Activated CD4-positive, alpha-beta T cell treated with anti-CD3 and anti-CD28 coated beads, Interleukin-10, Interleukin-2, amounts not matched to agents 100 ng/mL and 50 ng/mL, durations not matched to agents 16 hours and 8 hours (primary cell): ENCODE measurements at places on chromosomes 12 and 14.

DNA sequence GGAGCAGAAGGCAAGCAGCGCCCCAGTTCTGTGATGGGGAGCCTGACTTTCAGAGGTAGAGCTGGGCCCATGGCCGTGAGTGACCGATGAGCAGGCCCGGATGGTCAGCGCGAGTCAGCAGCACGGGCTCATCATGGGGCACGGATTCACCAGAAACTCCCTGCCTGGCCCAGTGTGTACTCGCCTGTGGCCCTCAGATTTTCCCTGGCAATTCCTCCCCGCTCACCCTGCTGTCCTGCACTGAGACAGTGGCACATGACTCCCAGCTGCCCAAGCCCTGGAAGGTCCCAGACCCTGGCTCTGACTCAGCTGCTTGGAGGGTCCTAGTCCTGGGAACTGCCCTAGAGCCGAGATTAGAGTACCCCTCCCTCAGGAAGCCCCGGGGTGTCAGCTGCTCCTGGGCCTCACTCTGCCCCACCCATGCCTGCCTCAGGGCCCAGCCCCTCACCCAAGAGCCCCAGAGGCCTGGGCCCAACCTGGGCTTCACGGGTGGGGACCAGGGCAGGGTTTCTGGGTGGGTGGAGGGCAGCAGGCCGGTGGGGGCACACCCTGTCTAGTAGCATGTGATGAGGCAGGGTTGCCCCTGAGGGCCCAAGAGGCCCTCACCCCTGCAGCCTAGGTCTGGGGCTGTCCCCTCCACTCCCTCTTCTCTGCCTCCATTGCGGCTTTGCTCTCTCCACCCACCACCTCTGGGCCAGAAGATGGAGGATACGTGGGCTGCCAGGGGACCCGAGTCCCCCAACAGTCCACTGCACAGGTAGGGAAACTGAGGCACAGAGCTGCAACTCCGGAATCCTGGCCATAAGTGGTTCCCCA is 8.4 kb downstream of the TRMT61A start:
- DNase-seq: no peak

GRCh38 chr12:53053218-53054111 is 3.6 kb downstream of the TNS2 start:
- peak; percentile 54 for DNase-seq

- DNase-seq: no peak
These were observed 15.0 kb upstream of the LTBP2 start for GRCh38 chr14:74627076-74627475.

DNA sequence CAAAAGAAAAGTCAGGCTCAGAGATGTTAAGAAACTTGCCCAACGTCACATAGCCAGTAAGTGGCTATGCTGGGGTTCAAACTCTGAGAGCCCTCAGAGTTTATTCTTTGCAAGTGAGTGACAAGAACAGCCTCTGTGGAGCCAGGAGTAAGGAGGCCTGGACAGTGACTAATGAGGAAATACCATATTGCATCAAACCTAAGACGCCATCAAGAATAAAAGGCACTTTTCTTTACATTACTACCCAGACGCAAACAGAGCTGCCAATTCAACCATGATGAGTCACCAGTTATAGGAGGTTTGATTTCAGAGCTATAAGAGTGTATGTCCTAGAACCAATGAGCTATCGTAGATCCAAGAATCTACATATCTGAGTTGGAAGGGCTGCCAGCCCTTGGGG is 9.4 kb downstream of the TNFRSF1A start:
- no peak for DNase-seq

GRCh38 chr14:64123241-64123822 is 170.8 kb downstream of the ESR2 start:
- peak; percentile 78 for DNase-seq

DNA sequence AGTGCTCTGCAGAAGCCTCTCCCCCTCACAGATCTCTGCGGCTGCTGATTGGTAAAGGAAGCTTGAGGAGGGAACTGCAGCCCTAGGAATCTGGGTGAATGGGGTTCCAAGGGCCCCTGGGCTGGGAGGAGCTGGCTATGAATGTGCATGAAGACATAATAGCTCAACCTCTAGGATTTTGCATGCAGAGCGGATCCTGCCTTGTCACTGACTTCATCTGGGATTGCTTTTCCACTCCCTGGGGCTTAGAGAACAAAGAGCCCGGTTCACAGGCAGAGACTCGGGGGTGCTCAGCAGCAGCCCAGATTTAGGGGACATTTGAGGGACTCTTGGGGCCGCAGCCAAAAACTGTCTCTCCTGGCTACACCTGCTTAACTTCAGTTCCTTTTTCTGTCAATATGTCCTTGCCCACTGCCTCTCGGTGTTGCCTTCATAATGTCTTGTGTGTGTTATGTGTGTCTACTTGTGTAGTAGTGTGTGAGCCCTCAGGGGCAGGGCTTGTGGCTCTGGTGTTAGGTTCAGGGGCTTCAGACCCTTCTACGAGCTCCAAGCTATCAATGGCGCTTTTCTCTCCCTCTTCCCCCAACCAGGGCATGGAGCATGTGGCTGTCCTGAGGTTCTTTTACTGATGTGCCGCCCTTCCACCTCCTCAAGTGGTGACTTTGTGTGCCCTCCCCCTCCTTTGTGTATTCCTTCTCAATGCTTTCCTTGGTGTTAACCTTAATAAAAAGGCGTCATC is 1.9 kb downstream of the CCDC184 start:
- no peak for DNase-seq
